ENCODE measurements at places on chromosomes 5 and 9. TPM values are rescaled to one million over a fixed set of nuclear protein-coding genes. Genes with fewer than 3 reads are reported as not detected.

LRRC19 gene
- not detected for total RNA-seq

CNTLN gene
- total RNA-seq = 32.0 TPM

C5orf58 gene
- total RNA-seq = not detected

SYK gene
- 13.3 TPM for total RNA-seq

STPG3 gene
- not detected for total RNA-seq

AGXT2 gene
- total RNA-seq = not detected

SARDH gene
- total RNA-seq = 2.9 TPM

CCNO gene
- not detected for total RNA-seq

ZDHHC21 gene
- 12.0 TPM for total RNA-seq

- no peaks in the 10 kb centered on the region for H3K27me3 ChIP-seq
- H3K36me3 ChIP-seq = no peaks in the 10 kb centered on the region
- no peak for DNase-seq
- H3K4me1 ChIP-seq = no peaks in the 10 kb centered on the region
- H3K27ac ChIP-seq = no peak overlapping the region
Measured at GRCh38 chr5:98586581-98586980, 186.9 kb upstream of the RGMB start.

DNA sequence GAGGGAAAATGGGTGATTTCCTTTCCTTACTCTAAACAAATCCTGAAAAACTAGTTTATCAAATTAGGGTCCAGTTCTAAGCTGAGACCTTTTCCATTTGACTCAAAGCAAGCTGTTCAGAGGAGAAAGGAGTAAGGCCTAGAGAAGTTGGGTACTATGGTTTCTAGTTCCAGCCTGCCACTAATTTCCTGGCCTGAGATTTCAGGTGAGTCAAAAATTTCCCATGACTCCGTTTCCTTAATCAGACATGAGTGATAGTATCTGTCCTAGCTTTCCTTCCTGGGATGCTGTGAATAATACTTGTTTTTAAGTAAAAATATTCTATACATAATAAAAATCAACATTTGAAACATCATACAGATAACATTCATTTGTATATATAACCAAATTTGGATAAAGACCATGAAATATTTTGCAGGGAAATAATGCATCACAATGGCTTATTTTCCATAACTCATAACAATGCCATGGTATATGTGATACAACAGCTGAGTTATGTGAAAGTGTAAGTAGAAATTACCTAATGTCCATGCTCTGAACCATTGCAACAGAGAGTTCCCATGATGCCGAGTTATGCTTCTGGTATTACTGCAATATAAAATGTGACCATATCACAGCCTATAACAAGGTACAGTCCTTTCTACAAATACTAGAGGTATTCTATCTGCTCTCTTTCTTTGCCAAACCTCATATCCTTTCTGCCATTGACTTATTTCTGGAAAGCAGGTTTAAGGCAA is 142.7 kb downstream of the MLLT3 start:
- H3K27me3 ChIP-seq = no peaks in the 10 kb centered on the region
- peaks cover 33% of the 10 kb centered on the region for H3K4me1 ChIP-seq
- no peaks in the 10 kb centered on the region for H3K36me3 ChIP-seq

DNA sequence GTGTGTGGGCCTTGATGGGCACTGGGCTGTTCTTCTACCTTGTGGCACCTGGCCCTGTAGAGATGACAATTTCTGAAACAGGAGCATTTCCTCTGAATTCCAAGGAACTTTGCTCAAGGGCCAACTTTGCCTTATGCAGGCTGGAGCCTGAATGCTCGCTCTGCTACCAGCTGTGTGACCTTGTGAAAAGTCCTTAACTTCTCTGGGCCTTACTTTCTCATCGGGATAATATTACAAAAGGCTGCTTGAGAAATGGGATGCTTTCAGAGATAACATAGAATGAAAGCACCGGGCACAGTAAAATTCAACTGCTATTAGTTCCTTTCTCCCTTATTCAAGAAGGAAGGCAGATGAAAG is 58.8 kb downstream of the GADD45G start:
- H3K4me3 ChIP-seq = no peak overlapping the region
- peaks cover 31% of the 10 kb centered on the region for H3K4me1 ChIP-seq
- H3K36me3 ChIP-seq = no peaks in the 10 kb centered on the region
- peak overlapping the region; percentile 65 for H3K27ac ChIP-seq
- no peak for DNase-seq

DNA sequence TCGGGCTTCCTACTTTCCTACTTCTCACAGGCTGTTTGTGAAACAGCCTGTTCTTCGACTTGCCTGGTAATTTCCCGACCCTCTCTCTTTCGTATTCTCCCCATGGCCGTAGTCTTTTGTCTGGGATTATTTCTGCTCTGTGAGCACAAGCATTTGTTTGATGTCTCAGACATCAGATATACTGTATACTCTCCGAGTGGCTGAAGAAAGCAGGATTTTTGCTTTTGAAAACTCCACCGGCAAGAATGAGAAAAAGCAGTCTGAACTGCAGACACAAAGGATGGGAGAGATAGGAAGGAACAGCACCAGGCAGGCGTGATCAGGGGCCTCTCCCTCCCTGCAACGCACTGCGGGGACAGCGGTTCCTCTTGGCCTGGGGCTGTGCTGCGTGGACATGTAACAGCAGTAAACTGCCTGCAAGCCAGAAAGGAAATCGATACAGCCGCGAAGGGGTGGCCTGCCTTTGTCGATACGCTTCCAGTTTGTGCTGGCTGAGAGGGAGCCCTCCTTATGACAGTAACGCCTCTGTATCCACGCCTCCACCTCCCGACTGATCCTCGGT is 313.9 kb upstream of the TLE4 start:
- H3K27me3 ChIP-seq = peaks cover 29% of the 10 kb centered on the region
- DNase-seq = no peak
- H3K27ac ChIP-seq = no peak overlapping the region
- peaks cover 16% of the 10 kb centered on the region for H3K4me1 ChIP-seq

- H3K27me3 ChIP-seq = no peaks in the 10 kb centered on the region
- no peaks in the 10 kb centered on the region for H3K4me1 ChIP-seq
- DNase-seq = peak; percentile 34
- no peak overlapping the region for H3K27ac ChIP-seq
Measured at GRCh38 chr5:149680810-149681221, 49.3 kb upstream of the PPARGC1B start.

- H3K4me3 ChIP-seq = no peak overlapping the region
- H3K4me1 ChIP-seq = no peaks in the 10 kb centered on the region
- no peak overlapping the region for H3K27ac ChIP-seq
- no peaks in the 10 kb centered on the region for H3K27me3 ChIP-seq
- no peaks in the 10 kb centered on the region for H3K36me3 ChIP-seq
- DNase-seq = peak; percentile 62
Measured at GRCh38 chr5:147887026-147887627, 8.6 kb downstream of the SCGB3A2 start.

DNA sequence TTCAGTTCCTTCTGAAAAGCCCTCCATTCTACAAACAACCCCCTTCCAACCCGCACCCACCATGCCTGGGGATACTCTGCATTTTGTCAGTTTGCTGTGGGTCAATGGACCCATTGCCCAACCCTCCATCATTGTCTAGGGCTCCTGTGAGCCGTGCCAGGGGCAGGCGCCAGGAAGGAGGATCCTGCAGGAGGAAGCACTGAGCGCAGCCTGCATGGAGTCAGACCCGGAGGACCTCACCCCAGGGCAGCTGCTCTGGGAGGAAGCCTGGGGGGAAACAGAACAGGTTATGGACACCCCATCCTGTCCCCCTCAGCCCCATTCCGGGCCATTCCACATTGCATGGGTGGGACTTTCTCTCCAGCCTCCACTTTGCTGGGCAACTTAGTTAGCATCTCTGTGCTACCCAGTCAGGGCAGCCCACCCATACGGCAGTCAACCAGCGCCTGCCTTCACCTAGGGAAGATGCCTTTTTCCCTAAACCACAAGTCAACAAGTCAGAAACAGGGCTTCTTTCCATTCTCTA is 48.6 kb upstream of the VDAC1 start:
- peak overlapping the region; percentile 89 for H3K27ac ChIP-seq
- DNase-seq = no peak
- H3K4me3 ChIP-seq = no peak overlapping the region
- H3K4me1 ChIP-seq = peaks cover 5% of the 10 kb centered on the region
